8988T (cell line): ENCODE measurements at places on chromosomes 12 and 14.

DNA sequence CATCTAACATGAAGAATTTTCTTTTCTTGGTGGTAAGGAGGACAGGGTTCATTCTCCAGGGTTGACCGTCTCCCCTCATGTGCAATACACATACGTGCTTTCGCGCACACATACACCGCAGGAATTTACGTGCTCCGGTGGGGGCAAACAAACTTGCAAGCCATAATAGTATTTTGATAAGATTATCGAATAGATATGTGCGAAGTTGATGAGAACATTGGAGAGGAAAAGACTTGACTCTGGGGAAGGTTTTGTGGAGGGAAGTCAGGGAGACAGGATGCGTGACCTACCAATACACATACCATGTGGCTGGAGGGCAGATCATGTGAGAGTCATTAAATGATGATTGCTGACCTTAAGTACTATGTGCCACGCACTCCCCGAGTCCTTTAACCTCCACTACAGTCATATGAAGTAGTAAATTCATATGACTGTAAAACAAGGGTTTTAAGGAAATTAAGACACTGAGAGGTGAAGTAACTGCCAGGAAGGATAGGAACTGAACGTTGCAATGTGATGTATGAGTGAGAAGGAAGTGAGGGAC, 921 bp downstream of the RAD51B start:
- no peak for DNase-seq

DNA sequence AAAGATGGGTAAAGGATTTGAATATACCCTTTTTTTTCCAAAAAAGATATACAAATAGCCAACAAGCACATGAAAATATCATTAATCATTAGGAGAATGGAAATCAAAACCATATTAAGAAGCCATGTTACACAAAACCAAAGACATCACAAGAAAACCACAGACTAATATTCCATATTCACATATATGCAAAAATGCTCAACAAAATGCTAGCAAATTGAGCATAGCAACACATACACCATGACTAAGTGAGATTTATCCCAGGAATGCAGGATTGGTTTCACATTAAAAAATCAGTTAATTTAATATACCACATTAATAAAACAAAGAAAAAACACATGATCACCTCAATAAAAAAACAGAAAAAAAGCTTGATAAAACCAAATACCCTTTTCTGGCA, 84.7 kb upstream of the LMNTD1 start:
- no peak for DNase-seq

DNA sequence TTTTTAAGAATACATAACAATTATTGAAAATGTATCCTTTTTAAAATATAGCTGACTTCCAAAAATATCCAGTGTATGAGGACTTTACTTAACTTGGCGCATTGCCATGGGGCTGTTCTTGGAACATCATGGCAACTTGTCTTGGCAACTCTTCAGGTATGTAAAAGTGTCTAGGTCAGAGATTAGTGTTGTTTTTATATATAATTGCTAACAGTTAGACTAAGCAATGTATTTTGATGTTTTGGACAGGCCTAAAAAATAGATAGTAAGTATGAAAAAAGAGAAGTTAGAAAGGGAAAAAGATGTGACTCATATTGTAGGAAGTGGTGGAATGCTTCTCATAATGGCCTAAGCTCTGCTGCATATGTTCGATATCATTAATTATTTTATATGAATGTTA, 70.9 kb downstream of the MON2 start:
- DNase-seq: no peak

GRCh38 chr12:125186471-125187147, 121.4 kb downstream of the AACS start:
- DNase-seq: no peak

GRCh38 chr12:82440885-82441284, 82.6 kb downstream of the METTL25 start:
- no peak for DNase-seq

- no peak for DNase-seq
These were observed 8.2 kb upstream of the CLEC2A start for GRCh38 chr12:9940375-9940774.

- DNase-seq: no peak
These were observed 16.3 kb upstream of the EGLN3 start for GRCh38 chr14:33967138-33967537.

- DNase-seq: no peak
These were observed 2.7 kb downstream of the LRRC43 start for GRCh38 chr12:122185494-122186082.

DNA sequence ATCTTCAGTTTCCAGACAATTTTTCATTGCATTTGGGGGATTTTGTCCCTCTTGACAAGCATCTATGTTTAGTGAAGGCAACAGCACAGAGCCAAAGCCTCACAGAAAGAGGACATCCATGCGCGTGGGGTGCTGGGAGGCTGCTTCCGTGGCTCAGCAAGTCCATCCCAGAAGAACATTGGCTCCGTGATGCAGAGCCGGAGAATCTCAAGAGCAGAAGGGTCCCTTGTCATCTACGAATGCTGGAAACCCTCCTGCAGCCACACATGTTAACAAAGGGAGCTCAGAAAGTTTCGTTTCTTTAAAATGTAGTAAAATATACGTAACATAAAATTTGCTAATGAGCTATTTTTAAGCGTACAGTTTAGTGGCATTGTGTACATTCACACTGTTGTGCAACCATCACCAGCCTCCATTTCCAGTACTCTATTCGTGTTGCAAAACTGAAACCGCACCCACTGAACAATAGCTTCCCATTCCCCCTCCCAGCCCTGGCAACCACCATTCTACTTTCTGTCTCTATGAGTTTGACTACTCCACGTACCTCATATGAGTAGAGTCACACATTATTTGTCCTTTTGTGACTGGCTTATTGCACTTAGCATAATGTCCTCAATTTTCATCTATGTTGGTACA, 185.9 kb downstream of the TTC7B start:
- no peak for DNase-seq

- no peak for DNase-seq
These were observed 555.3 kb downstream of the MED13L start for GRCh38 chr12:115722181-115722580.
